ENCODE measurements at places on chromosomes 12 and 14. TPM values are rescaled to one million over a fixed set of nuclear protein-coding genes. Genes with fewer than 3 reads are reported as not detected.

Gene ARPC3
- 745 TPM for total RNA-seq

Gene GALC
- 25.4 TPM for total RNA-seq

- no peak for DNase-seq
Measured at GRCh38 chr12:18283831-18284230, 22.5 kb downstream of the PIK3C2G start.

DNA sequence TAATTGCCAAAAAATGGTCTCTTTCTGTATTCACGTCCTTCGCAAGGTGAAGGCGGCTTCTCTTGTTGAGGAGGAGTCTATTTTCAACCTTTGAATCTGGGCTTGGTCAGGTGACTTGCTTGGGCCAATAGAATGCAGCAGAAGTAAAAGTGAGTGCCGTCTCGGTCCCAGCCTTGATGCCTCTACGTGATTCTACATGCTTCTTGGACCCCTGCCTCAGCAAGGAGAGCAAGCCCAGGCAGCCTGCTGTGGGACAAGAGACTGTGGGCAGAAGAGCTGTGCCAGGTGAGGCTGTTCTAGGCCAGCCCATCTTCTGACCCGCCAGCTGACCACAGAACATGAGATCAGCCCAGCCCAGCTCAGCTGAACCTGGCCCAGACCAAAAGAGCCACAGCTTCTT, 39.1 kb upstream of the CCDC63 start:
- DNase-seq = no peak

DNA sequence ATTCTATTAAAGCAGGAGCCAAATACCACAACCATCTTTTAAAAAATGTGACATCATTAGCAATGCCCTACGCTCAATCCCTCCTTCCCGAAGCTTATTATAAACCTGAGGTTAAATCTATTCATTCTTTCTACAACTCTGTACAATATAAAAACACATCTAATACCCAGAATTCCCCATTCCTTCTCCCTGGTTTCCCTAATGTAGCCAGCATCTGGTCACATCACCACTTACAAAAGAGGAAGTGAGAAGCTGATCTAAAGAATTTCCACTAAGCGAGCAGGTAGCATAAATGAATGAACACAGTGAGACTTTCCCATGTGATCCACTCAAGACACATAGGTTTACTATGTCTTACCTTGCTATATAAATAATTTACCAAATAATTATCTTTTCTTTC, 90.4 kb downstream of the LRP6 start:
- no peak for DNase-seq

- DNase-seq = no peak
Measured at GRCh38 chr12:79661629-79662028, 29.1 kb downstream of the PAWR start.

DNA sequence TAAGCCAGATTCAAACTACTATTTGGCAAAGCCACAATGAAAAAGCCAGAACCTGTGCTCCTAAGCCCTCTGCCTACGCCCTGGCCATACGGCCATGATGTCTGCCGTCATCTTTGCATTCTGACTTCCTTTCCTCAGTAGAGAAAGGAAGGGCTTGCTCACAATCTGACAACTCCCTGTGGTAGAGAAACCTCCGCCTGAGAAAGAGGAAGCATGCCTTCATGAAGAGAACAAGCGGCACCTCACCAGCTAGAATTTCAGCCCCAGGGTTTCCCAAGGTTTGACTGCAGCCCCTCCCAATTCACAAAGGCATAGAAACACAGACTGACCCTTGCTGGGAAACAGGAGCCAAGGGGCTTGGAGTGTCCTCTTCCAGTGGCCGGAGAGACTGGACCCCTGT, 25.7 kb downstream of the TEP1 start:
- DNase-seq = no peak

- DNase-seq = no peak
Measured at GRCh38 chr12:966724-967123, 17.2 kb upstream of the RAD52 start.
